Activated CD8-positive, alpha-beta memory T cell treated with anti-CD3 and anti-CD28 coated beads, Interleukin-2, amount 50 U/mL, for 4 hours (primary cell): ENCODE measurements at places on chromosomes 4 and X.

DNA sequence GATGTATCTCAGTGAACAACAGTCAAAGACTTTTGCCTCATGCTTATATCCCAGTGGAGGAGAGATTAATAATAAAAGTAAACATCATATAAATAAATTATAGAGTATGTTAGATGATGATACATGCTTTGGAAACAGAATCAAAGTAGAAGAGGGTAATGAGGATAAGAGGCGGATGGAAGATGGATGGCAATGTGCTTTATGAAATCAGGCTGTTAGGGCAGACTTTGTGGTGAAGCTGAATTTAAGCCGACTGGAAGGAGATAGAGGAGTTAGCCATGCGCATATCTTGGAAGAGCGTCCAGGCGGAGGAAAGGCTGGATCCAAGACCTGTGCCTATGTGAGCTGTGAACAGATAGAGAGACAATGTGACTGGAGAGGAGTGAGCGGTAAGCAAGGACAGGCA lies 74.9 kb upstream of the GUCY1A1 start:
- no peak for DNase-seq

GRCh38 chrX:15674514-15674840 lies 9.9 kb upstream of the CLTRN start:
- no peak for DNase-seq

DNA sequence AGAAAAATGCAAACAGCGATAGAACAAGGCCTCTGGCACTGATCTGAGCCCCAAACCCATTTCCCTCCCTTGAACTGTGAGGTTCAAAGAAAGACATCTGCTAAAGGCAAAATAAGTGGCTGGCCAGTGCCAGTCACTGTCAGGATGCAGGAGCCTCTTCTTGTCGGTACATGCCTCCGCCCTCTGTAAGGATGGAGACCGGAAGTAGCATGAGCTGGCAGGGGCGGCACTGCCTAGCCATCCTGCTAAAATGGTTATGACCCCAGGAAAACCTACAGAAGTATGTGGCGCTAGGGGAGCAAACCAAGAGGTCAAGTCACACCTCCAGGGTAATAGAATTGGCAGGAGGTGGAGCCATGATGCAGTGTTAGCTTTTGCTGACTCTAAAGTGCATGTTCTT lies 180.3 kb downstream of the DCLK2 start:
- DNase-seq, result no peak

DNA sequence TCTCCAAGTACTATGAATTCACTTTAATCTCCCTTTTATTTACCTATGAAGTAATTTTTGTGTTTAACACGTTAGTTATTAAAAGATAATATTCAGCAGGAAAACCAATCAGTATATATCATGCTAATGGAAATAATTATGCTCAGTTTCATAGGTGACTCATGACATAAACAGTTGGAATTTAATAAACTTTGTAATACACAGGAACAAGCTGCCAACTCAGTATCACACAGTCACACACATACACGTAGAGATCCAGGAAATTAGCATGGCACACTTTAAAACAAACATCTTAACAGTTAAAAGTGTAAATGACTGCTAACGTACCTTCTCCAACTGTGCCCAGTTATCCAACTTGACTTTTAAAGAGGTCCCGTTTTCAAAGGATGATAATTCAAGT lies 2.3 kb downstream of the SPATA4 start:
- DNase-seq, result no peak

DNA sequence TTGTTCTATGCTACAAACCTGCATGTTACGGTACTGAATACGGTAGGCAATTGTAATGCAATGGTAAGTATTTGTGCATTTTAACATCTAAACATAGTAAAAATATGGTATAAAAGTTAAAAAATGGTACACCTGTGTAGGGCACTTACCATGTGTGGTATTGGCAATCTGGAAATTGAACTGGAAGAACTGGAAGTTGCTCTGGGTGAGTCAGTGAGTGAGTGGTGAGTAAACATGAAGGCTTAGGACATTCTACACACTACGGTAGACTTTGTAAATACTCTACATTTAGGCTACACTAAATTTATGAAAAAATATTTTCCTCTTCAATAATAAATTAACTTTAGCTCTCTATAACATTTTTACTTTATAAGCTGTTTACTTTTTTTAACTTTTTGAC lies 78.9 kb downstream of the RRAGB start:
- no peak for DNase-seq

GRCh38 chrX:41868392-41868977 lies 54.9 kb downstream of the CASK start:
- DNase-seq, result no peak

DNA sequence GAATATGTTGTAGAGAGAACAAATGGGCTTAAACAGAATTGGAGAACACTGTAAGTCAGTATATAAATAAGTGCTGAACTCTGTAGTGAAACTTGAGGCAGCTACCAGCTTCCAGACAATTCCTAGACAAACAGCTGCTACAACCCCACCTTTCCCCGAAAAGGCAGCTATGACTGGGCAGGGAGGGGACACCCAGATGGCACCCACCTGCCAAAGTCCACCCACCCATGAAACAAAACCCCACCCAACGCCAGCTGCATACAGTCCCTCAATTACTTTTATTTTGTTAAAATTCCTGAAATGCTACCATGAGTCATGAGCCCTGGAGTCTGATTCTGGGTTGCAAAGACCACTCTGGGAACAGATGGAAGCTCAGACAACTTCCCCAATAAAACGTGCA lies 24.4 kb downstream of the RELL1 start:
- DNase-seq, result no peak

- DNase-seq, result no peak
These were observed 81.9 kb downstream of the REPS2 start for GRCh38 chrX:17028356-17028755.

DNA sequence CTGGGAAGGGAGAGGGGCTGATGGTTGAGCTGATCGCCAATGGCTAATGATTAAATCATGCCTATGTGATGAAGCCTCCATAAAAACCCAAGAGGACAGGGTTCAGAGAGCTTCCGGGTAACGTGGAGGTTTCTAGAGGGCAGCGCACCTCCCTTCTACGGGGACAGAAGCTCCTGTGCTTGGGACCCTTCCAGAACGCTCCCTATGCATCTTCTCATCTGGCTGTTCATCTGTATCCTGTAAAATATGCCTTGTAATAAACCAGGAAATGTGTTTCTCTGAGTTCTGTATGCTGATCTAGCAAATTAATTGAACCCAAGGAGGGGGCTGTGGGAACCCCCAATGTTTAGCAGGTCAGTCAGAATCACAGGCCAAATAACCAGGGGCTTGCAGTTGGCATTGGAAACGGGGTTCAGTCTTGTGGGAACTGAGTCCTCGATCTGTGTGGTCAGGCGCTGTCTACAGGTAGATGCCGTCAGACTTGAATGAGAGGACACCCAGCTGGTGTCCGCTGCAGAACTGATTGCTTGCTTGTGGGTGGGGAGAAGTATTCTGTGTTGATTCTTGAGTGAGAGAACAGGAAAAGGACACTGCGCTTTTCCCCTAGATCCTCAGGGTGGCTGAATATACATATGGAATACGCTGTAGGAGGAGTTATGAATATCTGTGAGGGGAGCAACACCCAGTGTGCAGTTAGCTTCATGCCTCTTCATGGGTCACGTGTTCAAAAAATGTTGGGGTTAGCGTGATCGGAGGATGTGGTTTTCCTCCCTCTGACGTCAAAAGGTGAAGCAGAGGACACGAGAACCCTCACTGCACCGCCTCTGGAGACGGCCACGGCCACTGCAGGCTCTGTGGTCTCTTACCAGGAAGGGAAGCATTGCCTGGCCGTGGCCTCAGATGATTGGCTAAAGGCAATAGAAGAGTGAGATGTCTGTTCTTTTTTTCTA lies 29.2 kb downstream of the HTT-AS start:
- DNase-seq, result peak; percentile 46

DNA sequence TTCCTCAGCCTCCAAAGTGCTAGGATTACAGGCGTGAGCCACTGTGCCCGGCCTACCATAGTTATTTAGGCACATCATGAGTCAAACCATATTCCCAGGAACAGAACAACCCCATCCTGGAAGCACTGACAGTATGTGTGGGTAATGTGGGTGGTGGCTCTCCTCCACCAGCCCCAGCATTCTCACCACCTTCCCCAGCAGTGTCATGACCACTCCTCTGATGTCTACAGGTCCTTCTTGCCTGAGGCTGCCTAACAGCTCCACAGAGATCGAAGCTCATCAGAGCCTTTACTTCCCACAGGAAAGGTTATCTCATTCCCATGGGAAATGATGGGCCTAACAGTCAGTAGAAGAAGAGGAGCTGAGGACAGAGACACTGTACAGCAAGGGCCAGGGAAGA lies 129.5 kb upstream of the GPC4 start:
- no peak for DNase-seq

- DNase-seq, result no peak
These were observed 14.3 kb upstream of the RAB9B start for GRCh38 chrX:103846386-103846785.

DNA sequence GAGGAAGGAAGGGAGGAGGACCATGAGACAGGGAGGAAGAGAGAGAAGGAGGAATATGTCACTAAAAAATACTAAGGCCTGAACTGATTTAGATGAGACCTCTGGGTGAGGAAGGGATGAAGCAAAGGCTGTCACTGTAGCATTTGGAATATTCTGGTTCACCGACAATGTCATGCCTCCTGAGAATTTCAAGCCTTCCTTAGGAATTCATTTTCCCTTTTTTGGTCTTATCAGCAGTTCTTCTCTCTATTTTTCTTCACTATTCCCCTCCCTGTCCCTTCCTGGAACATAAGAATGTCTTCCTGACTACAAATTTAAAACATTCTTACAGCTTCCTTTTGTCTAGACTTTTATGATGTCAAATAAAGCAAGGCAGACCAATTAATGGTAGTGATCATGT lies 527.8 kb downstream of the INPP4B start:
- DNase-seq, result no peak

GRCh38 chrX:47843363-47843762 lies 6.7 kb downstream of the ZNF81 start:
- DNase-seq, result no peak

DNA sequence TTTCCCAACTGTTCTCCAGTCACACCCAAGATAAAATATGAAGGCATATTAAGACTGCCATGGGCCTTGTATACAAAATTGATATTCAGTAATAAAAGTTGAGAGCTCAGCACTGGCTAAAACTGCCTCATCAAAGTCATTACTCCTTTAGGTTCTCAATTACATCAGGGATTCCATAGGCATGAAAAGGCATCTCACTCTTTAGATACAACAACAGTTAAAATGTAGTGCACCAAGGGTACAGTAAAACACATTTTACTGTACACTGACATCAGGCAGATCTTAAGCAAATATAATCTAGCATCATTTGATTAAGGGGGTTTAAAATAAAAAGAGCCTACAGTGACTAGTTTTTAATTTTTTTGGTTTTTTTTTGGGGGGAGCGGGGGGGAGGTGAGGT lies 107.7 kb downstream of the PPP3CA start:
- no peak for DNase-seq

DNA sequence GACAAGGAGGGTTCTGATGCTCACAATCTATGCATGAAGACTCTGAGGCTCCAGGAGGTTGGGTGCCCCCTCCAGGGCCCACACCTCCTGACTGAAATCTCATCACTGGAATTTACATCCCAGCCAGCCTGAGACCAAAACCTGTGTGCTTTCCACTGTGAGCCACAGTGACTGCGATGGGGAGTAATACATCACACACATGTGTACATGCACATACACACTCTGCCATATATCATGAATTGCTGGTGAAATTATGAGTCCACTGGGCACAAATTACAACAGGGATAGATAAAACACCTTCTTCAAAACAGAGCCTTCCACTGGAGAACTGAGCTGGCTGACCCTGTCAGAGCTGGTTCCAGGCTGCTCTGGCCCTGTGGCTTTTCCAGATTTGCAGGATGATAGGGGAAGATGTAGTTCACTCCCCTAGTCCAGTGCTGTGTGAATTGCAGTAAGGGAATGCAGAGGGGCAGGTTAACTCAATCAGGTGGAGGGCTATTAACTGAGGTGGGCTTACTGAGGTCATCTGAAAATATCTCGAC lies 35.8 kb upstream of the MSX1 start:
- no peak for DNase-seq

GRCh38 chrX:15328821-15329220 lies 6.5 kb downstream of the PIGA start:
- no peak for DNase-seq
